ENCODE measurements at places on chromosomes 1 and 21. TPM values are rescaled to one million over a fixed set of nuclear protein-coding genes. Genes with fewer than 3 reads are reported as not detected.

Gene PLA2G2A
- not detected for total RNA-seq

Gene NID1
- 59.7 TPM for total RNA-seq

Gene ZMYND12
- total RNA-seq, result 1.9 TPM

Gene ARHGAP29
- 49.7 TPM for total RNA-seq

Gene CFHR3
- total RNA-seq, result not detected

Gene FAM89A
- 7.9 TPM for total RNA-seq

Gene NTRK1
- 0.13 TPM for total RNA-seq

Data from mesangial cell (primary cell).